NCI-H2081 (cell line): ENCODE measurements at places on chromosomes 16 and 17.

GRCh38 chr16:87170310-87170709, 146.9 kb downstream of the C16orf95 start:
- DNase-seq = no peak

GRCh38 chr17:59105852-59106462, 723 bp downstream of the TRIM37 start:
- DNase-seq = peak; percentile 87

- peak; percentile 26 for DNase-seq
These were observed at the start of gene ARHGAP27 for GRCh38 chr17:45432405-45433158. TSS of gene ARHGAP27 (minus strand) at chr17:45432870. CDS start at chr17:45430279, 2,591 bp downstream.

DNA sequence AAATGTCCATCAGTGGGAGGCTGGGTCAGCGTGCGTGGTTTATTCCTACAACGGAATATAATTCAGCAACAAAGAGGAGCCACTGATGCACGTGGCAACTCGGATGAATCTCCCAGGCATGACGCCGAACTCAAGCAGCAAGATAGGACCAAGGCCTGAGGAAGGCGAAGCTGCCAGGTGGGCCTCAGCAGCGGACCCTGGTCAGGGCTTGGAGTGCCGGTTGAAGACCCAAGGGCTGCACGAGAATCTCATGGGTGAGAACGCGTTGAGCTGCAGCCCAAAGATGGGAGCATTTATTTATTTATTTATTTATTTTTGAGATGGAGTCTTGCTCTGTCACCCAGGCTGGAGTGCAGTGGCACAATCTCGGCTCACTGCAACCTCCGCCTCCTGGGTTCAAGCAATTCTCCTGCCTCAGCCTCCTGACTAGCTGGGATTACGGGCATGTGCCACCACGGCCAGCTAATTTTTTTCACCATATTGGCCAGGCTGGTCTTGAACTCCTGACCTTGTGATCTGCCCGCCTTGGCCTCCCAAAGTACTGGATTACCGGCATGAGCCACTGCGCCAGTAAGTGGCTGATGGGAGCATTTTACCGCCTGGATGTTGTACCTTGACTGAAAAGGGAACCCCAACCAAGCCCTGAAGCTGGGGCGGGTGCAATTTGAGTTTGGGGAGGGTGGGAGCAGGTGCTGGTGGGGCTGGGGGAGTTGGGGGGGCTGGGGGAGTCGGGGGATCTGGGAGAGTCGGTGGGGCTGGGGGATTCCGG, 18.1 kb upstream of the BAHCC1 start:
- DNase-seq = no peak

- no peak for DNase-seq
These were observed 4.1 kb downstream of the NETO2 start for GRCh38 chr16:47139561-47140185.

- no peak for DNase-seq
These were observed 168.2 kb downstream of the VPS53 start for GRCh38 chr17:546456-546855.

DNA sequence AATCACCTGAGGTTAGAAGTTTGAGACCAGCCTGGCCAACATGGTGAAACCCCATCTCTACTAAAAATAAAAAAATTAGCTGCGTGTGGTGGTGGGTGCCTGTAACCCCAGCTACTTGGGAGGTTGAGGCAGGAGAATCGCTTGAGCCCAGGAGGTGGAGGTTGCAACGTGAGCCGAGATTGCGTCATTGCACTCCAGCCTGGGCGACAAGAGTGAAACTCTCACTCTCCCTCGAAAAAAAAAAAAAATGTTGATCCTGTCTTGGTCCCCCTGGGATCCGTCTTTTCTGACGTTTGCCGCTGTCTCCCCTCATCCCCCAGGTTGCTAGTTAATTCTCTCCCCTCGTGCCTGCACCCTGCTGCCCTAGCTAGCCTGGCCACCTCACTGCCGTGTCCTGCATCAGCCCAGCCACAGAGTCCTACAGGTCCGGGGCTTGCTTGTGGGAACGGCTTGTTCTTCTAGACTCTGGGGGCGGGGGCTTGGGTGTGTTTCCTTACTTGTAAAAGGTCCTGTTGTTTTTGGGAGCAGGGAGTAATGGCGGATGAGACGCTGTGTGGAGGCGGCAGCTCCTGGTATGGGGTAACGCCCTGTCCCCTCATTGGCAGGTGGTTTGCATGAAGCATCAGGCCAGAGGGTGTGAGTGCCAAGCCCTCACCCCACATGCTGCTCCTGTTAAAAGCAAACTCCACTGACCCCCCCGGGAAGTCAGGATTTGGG, 44.6 kb downstream of the PGS1 start:
- DNase-seq = no peak

- DNase-seq = no peak
These were observed 17.7 kb downstream of the BCL7C start for GRCh38 chr16:30875871-30876801.

DNA sequence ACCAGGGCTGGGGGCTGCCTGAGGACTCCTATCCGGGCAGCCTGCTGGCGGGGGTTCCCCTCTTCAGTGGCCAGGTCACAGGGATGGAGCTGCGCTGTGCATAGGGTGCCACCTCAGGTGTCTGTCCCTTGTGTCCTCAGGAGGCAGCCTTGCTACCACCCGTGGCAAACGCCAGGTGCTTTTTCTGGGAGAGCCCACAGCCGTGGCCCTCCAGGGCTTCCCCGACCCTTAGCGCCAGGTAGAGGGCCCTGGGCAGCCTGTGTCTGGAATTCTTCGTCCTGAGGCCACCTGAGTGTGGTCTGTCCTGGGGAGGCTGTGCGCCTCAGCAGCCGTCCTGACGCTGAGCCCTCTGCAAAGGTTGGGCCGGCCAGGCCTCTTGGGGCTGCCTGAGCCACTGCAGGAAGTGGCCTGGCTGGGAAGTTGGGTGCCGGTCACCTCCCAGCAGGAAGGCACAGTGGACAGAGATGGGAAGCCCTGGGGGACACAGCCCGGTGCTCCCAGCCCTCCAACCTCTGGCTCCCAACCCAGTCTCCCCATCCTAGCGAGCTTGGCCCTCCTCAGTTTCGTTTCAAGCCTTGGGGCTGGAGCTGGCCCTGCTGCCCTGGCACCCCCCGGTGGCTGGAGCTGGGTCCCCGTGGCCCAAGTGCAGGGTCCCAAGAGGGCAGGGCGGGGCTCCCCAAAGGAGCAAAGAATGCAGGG, 7.6 kb upstream of the BAIAP3 start:
- no peak for DNase-seq

DNA sequence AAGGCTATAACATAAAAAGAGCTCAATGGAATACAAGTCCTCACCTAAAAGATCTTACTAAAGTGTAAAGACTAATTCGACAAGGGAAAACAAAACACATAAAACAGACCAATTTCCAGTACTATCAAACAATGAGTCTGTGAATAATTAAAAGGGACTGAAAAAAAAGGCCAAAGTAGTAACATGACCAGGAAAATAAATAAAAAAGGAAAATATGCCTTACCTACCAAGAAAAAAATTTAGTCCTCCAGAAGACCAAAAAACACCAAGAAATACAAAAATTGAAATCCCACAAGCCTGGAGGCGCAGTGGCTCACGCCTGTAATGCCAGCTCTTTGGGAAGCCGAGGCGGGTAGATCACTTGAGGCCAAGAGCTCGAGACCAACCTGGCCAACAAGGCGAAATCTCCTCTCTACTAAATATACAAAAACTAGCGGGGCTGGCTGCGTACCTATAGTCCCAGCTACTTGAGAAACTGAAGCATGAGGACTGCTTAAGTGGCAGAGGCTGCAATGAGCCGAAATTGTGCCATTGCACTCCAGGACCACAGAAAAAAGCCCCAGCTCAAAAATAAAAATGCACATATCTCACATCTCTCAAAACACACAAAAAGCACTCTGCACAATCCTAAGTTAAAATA, 60.8 kb downstream of the TEX14 start:
- DNase-seq = no peak

GRCh38 chr17:7167832-7168231, 11.3 kb downstream of the ASGR1 start:
- DNase-seq = no peak

- peak; percentile 68 for DNase-seq
These were observed 81.1 kb downstream of the MSI2 start for GRCh38 chr17:57337390-57337789.

DNA sequence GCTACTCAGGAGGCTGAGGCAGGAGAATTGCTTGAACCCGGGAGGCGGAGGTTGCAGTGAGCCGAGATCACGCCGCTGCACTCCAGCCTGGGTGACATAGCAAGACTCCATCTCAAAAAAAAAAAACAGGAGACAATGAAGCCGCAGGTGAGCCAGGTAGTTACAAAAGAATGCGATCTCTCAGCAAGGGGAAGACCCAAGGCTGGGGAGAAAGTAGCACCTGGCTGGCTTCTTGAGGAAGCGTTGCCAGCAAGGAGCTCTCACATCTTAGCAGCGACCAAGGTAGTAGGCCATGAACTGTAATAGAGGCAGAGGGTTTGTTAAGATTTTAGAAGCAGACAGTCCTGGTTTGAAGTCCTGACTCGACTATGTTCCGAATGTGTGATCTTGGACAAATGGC, 175.0 kb downstream of the AIPL1 start:
- no peak for DNase-seq

GRCh38 chr17:46943501-46944393, 20.8 kb downstream of the GOSR2 start:
- no peak for DNase-seq

DNA sequence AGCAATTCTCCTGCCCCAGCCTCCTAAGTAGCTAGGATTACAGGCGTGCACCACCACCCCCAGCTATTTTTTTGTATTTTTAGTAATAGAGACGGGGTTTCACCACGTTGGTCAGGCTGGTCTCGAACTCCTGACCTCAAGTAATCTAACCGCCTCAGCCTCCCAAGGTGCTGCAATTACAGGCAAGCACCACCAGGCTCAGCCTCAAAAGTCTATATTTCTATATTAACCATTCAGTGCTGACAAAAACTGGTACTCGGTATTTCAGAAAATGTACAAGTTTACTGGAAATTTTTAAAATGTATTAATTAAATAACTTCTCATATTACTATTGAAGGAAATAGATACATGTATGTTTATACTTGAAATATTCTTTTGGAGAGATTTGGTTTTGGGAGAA, 1.4 kb upstream of the HEXD start:
- no peak for DNase-seq

- DNase-seq = no peak
These were observed 40.4 kb downstream of the TMEM132E start for GRCh38 chr17:34619687-34620217.

- DNase-seq = peak; percentile 6
These were observed 1.3 kb downstream of the FUS start for GRCh38 chr16:31181102-31181830.

- DNase-seq = no peak
These were observed 167.9 kb downstream of the CCT6B start for GRCh38 chr17:34793231-34793908.

GRCh38 chr17:8436844-8437171, 1.1 kb downstream of the NDEL1 start:
- no peak for DNase-seq

DNA sequence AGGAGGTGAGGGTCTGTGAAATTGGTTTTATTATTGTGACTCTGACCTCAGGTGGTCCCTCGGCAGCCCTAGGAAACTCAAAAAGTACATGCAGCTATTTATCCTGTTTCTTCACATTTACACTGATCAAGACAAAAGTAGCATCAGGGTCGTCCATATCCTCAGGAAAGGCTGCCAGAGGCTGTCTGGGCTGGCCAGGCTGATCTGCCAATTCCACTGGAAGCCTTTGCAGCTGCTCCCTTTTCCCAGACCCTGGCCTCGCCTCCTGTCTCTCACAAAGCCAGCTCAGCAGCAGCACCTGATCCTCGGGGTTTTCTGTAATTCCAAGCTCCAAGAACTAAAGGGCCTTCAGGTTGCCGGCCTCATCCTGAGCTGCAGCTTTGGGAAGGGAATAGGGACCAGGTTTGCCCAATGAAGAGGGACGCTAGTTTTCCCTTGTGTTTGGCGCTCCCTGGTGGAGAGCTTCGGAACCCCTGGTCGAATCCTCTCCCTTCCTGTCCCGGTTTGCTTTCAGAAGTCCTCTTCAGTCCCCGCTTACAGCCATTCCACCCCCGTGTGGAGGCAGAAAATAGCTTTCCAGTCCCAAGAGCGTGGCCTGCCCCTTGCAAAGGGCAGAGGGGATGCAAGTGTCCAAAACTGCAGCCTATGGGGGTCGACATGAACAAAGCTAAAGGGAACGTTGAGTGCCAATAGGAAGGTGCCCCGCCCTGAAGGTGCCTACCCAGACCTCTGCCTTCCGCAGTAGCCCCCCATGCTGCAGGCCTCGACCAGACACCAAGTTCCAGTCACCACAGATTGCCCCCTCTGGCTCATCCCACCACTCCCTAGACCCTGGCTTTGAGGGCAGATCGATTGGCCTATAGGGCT, 13.4 kb downstream of the MFSD6L start:
- peak; percentile 38 for DNase-seq

DNA sequence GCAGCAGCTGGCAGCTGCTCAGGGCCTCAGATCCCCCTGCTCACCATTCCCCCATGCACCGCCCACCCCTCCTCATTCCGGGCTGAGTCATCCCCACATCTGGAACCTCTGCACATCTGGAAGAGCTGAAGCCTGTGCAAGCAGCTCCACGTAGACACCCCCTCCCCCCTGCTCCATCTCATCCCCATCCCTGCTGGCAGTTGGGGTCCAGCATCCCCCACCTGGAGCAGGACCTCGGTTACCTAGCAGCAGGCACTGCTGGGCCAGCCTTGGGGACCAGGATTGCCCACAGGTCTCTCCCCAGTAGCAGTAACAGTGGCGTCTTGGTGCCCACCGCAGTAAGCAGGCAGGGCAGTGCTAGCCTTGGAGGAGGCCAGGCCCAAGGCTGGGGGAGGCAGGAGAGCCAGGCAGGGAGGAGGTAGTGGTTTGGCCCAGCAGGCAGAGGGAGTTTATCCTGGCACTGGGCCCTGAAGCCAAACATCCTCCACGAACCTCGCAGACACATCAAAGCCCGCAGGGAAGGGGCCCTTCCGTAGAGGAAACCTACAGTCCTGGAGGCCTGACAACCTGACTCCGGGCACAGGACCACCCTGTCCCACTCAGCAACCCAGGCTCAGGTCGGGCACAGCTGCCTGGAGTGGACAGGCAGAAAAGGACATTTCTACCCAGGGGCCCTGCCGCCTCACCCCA, 7.7 kb upstream of the TMEM92 start:
- DNase-seq = peak; percentile 69

GRCh38 chr17:9336817-9337216, 238.8 kb downstream of the STX8 start:
- no peak for DNase-seq

GRCh38 chr17:49646391-49647255, 31.3 kb downstream of the SPOP start:
- no peak for DNase-seq

GRCh38 chr17:78168903-78169793, 767 bp downstream of the SYNGR2 start:
- DNase-seq = peak; percentile 18

GRCh38 chr17:19812407-19812806, 55.3 kb downstream of the ULK2 start:
- no peak for DNase-seq

DNA sequence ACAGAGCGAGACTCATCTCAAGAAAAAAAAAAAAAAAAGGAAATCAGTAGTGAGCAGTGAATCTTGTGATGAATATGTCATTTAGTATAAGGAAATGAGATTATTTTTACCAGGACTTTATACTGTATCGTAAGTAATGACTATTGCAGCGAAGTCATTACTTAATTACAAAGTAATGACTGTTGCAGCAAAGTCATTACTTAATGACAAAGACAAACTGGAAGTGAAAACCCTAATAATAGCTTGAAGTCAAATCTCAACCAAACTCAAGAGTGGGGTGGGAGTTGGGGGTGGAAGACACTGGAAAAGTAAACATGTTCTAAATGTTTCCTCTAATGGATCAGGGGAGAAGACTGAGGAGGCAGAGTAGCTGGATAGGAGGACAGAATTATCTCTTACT, 76.5 kb downstream of the ARHGAP44 start:
- DNase-seq = no peak
